ENCODE measurements at places on chromosomes 12 and 14.

DNA sequence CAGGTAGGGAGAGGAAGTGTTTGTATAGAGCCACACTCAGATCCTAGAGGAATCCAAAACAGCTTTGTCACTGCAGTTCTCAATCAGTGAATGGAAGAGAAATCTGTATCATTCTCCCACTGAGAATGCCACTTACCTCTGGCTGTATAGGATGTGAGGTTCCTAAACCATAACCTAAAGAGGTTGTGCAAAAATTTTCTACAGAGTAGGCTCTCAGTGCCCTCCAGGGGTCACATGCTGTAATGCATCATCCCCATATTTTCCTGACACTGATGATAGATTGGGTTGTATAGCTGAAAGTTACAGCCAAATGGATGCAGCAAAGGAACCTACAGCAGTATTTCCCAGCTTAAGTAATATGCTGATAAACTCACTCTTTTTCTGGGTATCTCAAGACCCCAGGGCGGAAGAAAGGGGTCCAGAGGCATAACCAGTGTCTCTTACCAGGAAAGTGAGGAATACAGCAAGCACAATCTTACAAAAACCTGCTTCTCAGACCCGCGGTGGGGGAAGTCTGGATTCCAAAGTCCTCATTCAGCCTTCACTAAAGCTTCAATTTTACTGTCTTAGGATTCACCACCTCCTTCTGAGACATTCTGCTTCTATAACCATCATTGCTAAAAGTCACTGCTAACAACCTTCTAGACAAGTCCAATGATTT lies 3.8 kb downstream of the BCDIN3D start:
- DNase-seq: peak; percentile 56

- no peak for DNase-seq
Observed at GRCh38 chr14:29856516-29856915, 71.1 kb downstream of the PRKD1 start.

DNA sequence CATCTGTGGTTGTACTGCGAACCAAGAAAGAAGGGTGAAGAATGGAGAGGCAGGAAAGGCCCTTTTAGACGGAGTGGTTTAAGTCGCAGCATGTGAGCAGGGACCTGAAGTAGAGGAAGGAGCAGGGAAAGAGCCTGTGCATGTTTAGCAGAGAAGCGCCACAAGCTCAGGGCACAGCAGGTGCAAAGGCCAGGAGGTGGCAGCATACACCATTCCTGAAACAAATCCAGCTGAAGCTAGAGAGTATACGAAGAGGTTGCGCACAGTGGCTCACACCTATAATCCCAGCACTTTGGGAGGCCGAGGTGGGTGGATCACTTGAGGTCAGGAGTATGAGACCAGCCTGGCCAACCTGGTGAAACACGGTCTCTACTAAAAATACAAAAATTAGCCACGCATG lies 49.9 kb downstream of the HELB start:
- DNase-seq: no peak

DNA sequence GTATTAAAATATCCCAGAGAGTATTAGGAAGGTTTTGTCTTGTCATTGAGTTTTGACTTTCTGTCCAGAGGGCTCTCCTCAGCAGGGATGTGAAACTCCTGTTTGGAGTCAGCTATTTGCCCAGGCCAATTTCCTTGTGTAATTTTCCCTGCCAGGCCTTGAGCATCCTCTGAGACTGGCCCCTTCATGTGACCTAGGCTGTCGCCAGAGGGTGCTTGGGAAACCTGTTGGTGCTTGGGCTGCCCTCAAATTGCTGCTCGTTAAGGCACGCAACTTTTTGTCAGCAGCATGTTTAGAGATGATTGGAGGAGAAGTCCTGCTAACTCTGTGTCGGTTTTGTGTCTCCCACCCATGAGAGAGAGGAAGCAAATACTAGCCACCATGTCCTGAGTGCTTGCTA lies 39.1 kb downstream of the IQSEC3 start:
- DNase-seq: no peak

- DNase-seq: no peak
Observed at GRCh38 chr14:80381807-80382363, 170.6 kb upstream of the DIO2 start.

- DNase-seq: no peak
Observed at GRCh38 chr12:93743229-93743998, 66.2 kb downstream of the CRADD start.

- no peak for DNase-seq
Observed at GRCh38 chr12:94401326-94401725, 58.3 kb downstream of the CEP83 start.

GRCh38 chr14:74909911-74910310 lies 13.1 kb downstream of the RPS6KL1 start:
- DNase-seq: no peak
